ENCODE measurements at places on chromosomes 11 and 22. TPM values are rescaled to one million over a fixed set of nuclear protein-coding genes. Genes with fewer than 3 reads are reported as not detected.

DNA sequence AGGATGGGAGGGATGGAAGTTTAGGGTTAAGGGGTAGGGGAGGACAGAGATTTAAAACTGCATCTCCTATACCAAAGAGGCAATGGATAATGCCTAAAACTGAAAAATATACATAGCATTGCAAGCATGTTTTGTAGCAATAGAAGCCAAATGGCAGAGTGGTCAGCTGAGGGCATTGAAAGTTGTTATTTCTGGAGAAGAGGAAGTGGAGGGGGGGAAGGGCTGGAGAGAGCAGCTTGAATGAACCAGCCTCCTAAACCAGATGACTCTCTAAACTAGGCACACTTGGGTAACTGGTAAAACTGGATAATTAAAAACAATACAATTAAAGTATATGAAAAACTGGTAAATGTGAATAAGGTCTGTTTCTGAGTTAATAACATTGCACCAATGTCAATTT, 70.3 kb upstream of the TP53I11 start:
- DNase-seq: no peak
- H3K27me3 ChIP-seq: peaks cover 7% of the 10 kb centered on the region
- H3K4me1 ChIP-seq: peaks cover 9% of the 10 kb centered on the region
- no peak overlapping the region for H3K27ac ChIP-seq

GRCh38 chr22:27472975-27473374, 328.6 kb downstream of the MN1 start:
- H3K4me1 ChIP-seq: no peaks in the 10 kb centered on the region
- H3K4me3 ChIP-seq: no peak overlapping the region
- no peaks in the 10 kb centered on the region for H3K36me3 ChIP-seq
- H3K27ac ChIP-seq: no peak overlapping the region
- no peak for DNase-seq

GRCh38 chr11:44901786-44902185, 48.9 kb downstream of the TP53I11 start:
- no peaks in the 10 kb centered on the region for H3K27me3 ChIP-seq
- H3K4me3 ChIP-seq: no peak overlapping the region
- H3K27ac ChIP-seq: no peak overlapping the region
- no peaks in the 10 kb centered on the region for H3K4me1 ChIP-seq

NRGN gene
- total RNA-seq: 8.9 TPM

GRCh38 chr22:31103899-31104694, 3.3 kb downstream of the SELENOM start:
- DNase-seq: no peak
- H3K27me3 ChIP-seq: no peaks in the 10 kb centered on the region
- H3K4me1 ChIP-seq: peaks cover 9% of the 10 kb centered on the region

RAG2 gene
- total RNA-seq: not detected

- H3K27ac ChIP-seq: no peak overlapping the region
- H3K4me3 ChIP-seq: no peak overlapping the region
- no peak for DNase-seq
- peaks cover 14% of the 10 kb centered on the region for H3K27me3 ChIP-seq
Measured at GRCh38 chr22:49308300-49308699, 519.4 kb downstream of the BRD1 start.

TRIM3 gene
- 6.8 TPM for total RNA-seq

- H3K4me3 ChIP-seq: no peak overlapping the region
- no peak for DNase-seq
- no peak overlapping the region for H3K27ac ChIP-seq
- no peaks in the 10 kb centered on the region for H3K27me3 ChIP-seq
Measured at GRCh38 chr22:33806191-33806590, 114.1 kb downstream of the LARGE1 start.

SOX6 gene
- not detected for total RNA-seq

OR5P2 gene
- not detected for total RNA-seq

KRTAP5-2 gene
- not detected for total RNA-seq

DNA sequence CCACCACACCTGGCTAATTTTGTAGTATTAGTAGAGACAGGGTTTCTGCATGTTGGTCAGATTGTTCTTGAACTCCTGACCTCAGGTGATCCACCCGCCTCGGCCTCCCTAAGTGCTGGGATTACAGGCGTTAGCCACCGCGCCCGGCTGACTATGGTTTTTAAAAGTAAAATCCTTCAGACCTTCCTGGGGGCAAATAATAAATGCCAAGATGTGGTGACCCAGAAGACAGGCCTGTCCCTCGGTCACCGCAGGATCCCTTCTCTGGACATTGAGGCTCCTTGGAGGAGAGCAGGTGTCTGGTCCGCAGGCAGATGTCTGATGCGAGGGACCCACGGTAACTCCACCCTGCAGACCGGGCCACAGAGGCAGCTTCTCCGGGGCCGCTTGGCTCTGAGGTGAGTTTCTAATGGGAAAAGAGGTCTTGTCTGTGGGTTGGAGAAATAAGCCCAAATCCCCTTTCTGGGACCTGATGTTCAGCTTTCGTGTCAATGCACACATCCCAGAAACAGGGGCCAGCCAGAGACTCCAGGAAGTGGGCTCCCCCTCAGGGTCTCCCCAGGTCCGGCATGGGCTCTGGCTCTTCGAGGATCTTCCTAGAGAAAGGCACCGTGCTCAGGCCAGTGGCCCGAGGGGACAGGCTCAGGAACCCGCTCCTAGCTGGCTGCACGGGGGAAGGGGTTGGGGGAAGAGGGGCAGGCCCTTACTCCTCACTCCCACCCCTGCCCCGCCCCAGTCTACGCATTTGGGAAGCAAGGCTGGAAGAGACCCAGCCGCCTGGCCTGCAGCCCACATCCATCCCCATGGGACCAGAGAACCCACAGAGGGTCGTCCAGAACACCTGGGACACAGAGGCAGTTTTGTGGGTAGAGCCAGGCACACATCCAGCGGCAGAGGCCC, 100.6 kb downstream of the WNT7B start:
- H3K4me3 ChIP-seq: no peak overlapping the region
- H3K4me1 ChIP-seq: no peaks in the 10 kb centered on the region
- H3K27ac ChIP-seq: no peak overlapping the region
- peaks cover 53% of the 10 kb centered on the region for H3K27me3 ChIP-seq
- no peak for DNase-seq
- H3K36me3 ChIP-seq: no peaks in the 10 kb centered on the region

DNA sequence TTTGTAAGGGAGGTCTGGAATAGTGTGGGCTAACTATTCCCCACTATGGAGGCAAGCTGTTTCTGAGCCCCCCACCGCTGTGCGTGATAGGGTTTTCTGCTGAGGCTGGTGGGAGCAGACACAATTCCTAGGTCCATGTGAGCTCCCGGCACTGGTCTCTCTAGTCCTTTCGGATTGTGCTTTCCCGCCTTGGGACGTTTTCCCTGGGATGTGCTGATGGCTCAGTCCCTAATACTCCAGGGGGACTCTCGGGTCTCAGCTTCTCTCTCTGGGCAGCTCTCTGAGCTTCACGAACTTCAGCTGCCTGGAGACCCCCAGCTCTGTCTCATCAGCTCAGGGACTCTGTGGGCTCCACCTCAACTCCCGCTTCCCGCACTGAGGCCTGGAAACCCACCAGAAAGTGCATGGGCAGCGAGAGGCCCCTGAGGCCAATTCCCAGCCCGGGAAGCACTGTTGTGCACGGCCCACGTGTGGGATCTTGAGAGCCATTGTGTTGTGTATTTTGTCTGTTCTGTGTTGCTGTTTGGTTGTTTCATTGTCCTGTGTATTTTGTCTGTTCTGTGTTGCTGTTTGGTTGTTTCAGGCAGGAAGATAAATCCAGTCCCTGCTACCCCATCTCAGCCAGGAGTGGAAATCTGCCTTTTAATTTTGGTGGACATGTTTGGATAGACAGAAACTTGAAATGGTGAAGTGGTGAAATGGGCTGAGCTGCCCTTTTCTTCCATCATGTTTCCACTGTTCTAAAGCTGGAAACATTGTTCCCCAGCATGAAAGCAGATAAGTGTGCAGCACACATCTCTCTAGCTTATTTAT, 12.7 kb upstream of the TNNT3 start:
- H3K27ac ChIP-seq: no peak overlapping the region
- no peaks in the 10 kb centered on the region for H3K36me3 ChIP-seq
- H3K4me1 ChIP-seq: no peaks in the 10 kb centered on the region
- H3K27me3 ChIP-seq: peaks cover 19% of the 10 kb centered on the region
- H3K4me3 ChIP-seq: no peak overlapping the region

GRCh38 chr22:30705710-30706651, 11.3 kb downstream of the OSBP2 start:
- H3K27me3 ChIP-seq: no peaks in the 10 kb centered on the region
- no peak for DNase-seq
- H3K36me3 ChIP-seq: no peaks in the 10 kb centered on the region
- peak overlapping the region; percentile 10 for H3K27ac ChIP-seq

OR6A2 gene
- total RNA-seq: not detected

GRCh38 chr11:102238391-102238821, 78.9 kb upstream of the BIRC3 start:
- peaks cover 9% of the 10 kb centered on the region for H3K27me3 ChIP-seq
- H3K36me3 ChIP-seq: no peaks in the 10 kb centered on the region
- DNase-seq: no peak

DNA sequence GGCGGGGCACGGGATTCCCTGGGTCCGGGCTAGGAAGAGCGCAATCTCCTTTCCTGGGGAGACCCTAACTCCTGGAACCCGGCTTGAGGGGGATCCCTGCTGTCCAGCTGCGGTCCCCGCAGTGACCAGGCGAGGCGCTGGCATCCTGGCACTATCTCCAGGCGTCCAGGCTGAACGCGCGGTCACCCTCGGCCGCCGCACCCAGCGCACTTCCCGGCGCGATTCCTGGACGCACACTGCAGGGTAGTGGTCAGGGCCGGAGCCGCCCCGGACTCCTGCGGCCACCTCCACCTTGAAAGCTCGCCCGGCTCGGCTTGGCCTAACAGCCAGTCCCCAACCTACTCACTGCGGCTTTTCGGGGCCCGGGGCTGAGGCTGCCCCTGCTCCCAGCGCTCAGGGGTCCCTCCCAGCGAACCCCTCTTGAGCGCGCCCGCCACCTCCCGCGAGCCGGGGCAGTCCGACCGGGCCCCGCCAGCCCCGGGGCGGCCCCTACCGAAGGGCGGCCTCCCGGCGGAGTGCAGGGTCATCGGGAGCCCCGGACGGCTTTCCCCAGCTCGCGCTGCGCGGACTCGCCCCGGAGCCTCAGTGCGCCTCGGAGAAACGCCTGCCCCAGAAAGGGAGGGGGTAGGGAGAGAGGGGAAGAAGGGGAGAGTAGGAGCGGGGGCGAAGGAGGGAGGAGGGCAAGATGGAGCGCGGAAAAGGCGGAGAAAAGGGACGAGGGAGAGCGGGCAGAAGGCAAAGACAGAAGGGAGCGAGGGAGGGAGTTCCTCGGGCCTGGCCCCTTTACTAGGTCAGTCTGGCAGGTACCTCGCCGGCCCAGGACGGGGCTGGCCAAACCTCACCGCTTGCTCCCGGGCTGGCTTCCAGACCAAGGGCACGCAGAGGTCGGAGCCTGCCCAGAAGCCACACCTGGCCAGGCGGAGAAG, 1.0 kb downstream of the POU2AF3 start:
- peaks cover 46% of the 10 kb centered on the region for H3K27me3 ChIP-seq
- no peak overlapping the region for H3K4me3 ChIP-seq
- H3K27ac ChIP-seq: no peak overlapping the region
- H3K4me1 ChIP-seq: no peaks in the 10 kb centered on the region
